Fibroblast of lung (primary cell): ENCODE measurements at places on chromosomes 1 and 21. TPM values are rescaled to one million over a fixed set of nuclear protein-coding genes. Genes with fewer than 3 reads are reported as not detected.

GRCh38 chr1:4978660-4979390 lies 324.4 kb downstream of the AJAP1 start:
- DNase-seq = no peak

DNA sequence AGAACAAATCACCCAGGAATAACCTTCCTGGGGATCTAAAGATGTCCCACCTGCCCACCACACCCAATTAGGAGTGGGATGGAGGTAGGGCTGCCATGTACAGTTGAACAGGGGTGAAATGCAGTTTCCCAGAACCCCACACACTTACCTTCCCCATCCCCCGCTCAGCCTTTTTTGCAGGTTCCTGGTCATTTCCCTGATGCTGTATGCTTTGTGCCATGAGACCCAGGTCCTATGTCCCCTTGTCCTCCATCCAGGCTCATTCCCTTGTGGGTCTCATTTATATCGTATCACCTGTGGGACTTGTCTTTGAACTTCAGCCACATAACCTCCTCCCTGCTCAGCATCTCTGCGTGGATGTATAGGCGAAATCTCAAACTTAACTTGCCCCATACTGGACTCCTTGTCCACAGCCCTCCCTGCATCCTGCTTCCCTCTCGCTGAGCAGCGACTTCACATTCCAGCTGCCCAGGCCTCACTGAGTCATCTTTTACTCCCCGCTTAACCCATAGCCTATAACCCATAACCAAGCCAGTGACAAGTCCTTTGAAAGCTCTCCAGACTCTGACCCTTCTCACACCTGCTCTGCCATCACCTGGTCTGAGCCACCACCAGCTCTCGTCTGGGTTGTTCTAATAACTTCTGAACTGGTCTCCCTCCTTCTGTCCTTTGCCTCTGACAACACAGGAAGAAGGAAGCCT lies 4.7 kb downstream of the LDLRAD2 start:
- peak; percentile 74 for DNase-seq

Gene SEMA4A
- total RNA-seq = 0.77 and 0.99 TPM in 2 replicates

- DNase-seq = no peak
Measured at GRCh38 chr1:195195423-195196057, 1412.7 kb downstream of the KCNT2 start.

Gene CHAF1B
- 0.99 and 1.0 TPM in 2 replicates for total RNA-seq
